ENCODE measurements at places on chromosomes 3 and 15.

DNA sequence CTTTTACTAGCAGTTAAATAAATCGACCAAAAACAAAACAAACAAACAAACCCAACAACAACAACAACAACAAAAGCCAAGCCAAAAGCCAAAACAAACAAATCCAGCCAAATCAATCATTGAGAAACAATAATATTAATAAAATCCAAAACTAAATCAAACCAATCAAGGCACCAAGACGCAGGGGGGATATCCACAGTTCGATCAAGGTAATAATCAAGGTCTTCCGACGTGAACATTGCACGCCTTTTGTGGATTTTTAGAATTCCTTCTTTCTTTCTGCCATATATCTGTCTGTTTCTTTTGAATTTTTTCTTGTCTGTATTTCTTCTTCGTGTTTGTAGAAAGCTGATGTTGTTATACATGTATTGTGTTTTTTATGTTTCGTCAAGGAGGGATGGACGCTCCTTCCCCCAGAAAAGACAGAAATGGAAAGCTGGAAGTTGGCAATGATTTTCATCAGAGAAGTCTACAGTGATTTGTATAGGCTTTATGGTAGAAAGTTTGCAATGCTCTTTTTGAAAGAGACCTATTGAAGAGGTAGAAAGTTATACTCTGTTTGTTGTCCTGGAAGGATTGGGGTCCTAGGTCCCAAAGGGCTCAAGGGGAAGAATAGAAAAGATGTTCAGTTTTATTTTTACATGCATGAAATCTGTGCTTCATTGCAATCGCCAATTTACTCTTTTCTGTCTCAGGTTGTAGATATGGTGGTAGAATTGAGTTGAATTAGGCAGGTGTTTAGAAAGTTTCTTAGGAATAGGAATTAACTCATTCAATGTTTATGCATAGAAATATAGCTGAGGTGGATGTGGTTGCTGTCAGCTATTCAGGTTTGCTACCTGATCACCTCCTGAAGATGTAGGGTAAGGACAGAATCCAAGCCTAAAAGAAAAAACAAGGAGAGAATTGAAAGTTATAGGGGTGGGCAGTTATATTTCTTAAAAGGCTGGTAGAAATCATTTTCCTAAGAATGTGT is 1.2 kb downstream of the ARPP21 start:
- no peak for DNase-seq

GRCh38 chr15:73608941-73609340 is 24.2 kb downstream of the NPTN start:
- no peak for DNase-seq

- peak; percentile 69 for DNase-seq
These were observed 2.0 kb downstream of the WNT5A start for GRCh38 chr3:55484801-55485791.

- DNase-seq, result no peak
These were observed 3.3 kb downstream of the COX17 start for GRCh38 chr3:119673875-119674274.

GRCh38 chr3:114454551-114455251 is 160.9 kb downstream of the TIGIT start:
- no peak for DNase-seq

- DNase-seq, result no peak
These were observed 132.4 kb downstream of the SNRK start for GRCh38 chr3:43418601-43419272.

- peak; percentile 38 for DNase-seq
These were observed 35.8 kb downstream of the SCG5 start for GRCh38 chr15:32677238-32677750.

DNA sequence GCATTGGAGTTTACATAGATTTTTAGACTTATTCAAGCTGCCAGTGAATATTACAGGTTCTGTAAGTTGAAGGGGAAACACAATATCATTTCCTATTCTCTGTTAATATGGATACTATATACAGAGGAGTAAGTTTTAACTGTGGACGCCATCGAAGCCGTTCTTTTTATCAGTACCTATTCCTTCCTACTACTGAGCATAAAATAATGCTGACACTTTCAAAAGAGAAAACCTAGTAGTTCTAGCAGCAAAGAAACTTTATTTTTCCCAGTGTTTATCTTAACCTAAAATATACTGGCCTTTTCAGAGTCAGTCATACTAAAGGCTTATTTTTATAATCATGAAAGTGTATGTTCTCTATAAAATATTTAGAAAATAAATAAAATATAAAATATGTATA is 14.2 kb downstream of the LRRC31 start:
- no peak for DNase-seq

DNA sequence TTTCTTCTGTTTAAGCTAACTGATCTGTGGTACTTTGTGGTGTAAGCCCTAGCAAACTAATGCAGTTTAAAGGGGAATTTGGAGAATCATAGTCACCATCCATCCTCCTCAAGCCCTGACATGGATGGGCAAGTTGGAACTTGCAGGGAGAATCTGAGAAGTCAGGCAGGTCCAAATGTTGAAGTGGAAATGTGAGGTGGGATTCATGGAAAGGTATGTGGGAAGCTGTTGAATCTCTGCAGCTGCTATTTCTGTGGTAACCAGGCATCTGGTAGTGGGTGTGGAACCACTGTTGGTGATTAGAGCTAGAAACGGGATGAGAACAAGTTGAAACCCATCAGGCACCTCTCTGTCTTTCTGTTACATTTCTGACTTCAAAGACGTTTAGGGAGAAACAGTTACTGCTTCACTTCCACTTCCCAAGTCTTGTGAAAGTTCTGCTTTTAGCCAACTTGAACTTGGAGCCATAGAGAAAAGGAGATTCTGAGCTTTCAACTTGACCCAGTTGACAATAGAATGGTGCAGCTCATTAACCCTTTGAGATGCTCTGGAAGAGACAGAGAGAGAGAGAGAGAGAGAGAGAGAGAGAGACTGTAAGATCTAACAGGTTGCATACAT is 38.1 kb upstream of the NMNAT3 start:
- no peak for DNase-seq

- DNase-seq, result no peak
These were observed 83.5 kb downstream of the MEGF11 start for GRCh38 chr15:66170042-66170441.

DNA sequence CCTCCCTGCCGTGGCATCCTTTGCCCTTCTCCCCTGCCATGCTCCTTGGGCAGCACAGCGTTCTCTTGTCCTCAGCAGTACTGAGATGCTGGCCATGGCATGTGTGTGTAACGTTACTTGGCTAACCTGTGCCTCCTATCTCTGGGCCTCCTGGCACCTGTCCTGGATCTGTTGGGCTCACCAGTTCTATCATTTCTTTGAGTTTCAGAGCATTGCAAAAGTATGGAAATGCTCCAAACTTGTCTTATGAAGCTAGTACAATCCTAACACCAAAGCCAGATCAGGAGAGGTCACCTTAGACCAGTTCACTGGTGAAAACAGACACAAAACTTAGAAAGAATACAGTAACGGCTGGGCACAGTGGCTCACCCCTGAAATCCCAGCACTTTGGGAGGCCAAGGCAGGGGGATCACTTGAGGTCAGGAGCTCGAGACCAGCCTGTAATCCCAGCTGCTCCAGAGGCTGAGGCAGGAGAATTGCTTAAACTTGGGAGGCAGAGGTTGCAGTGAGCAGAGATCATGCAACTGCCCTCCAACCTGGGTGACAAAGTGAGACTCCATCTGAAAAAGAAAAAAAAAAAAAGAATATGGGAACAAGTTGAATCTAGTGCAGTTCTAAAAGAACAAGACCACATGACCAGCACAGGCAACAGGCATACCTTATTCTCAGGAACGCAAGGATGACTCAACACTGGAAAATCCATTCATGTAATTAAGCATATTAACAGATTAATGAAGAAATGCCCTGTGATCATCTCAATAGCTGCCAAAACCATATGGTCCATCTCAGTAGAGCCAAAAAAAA is 62.4 kb upstream of the TRPM1 start:
- DNase-seq, result no peak

GRCh38 chr3:154062513-154062912 is 58.7 kb upstream of the ARHGEF26 start:
- DNase-seq, result no peak

GRCh38 chr3:176442326-176442725 is 755.0 kb downstream of the TBL1XR1 start:
- no peak for DNase-seq

DNA sequence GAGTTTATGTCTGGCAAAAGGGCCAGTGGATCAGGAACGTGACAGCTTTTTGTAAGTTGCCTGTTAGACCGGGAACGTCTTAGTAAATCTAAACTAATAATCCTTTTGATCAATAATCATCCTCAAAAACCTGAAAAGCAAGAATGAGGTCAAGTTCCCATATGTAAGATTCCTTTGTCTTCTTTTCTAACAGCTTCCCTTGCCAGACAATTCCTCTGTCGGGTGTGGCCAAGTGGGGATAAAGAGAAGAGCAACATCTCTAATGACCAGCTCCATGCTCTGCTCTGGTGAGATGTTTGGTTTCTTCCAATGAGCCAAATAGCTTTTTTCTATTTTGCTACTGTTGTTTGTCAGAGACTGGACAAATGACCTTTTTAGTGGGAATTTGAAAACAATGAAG is 19.8 kb downstream of the FANCD2OS start:
- no peak for DNase-seq

DNA sequence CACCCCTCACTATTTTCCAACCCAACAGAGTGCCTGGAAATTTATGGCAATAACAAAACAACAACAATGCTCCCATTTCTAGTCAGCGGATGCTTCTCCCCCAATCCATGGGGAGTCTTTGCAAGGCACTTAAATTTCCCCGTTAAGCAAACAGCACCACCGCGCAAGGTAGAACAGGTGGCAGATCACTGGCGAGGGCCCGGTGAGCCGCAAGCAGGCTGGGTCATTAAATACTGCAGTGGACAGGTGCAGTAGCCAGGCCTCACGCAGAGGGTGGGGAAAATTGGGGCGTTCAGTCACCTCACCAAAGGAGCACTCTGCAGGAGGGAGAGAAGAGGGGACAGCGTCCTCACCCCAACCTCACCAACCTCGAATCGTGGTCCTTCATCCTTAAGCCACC is 147.5 kb downstream of the NTRK3 start:
- DNase-seq, result no peak

GRCh38 chr15:53658827-53659555 is 100.5 kb downstream of the WDR72 start:
- no peak for DNase-seq

DNA sequence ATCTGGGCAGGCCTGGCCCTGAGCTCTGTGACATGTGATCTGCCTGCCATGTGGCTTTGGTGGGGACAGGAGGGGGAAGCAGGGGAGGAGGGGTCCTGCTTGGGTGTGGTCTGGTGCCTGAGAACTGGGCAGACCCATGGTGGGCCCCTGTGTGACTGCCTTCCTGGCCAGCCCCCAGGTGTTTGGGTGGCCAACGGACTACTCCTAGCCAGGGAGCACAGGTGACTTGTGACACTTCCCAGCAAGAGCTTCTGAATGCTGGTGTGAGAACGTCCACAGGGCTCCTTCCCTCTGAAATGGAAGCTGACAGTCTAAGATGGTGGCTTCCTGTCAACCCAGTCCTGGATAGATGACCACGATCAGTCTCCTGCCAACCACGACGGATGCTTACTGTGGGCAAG is 136.1 kb upstream of the MEF2A start:
- DNase-seq, result no peak

DNA sequence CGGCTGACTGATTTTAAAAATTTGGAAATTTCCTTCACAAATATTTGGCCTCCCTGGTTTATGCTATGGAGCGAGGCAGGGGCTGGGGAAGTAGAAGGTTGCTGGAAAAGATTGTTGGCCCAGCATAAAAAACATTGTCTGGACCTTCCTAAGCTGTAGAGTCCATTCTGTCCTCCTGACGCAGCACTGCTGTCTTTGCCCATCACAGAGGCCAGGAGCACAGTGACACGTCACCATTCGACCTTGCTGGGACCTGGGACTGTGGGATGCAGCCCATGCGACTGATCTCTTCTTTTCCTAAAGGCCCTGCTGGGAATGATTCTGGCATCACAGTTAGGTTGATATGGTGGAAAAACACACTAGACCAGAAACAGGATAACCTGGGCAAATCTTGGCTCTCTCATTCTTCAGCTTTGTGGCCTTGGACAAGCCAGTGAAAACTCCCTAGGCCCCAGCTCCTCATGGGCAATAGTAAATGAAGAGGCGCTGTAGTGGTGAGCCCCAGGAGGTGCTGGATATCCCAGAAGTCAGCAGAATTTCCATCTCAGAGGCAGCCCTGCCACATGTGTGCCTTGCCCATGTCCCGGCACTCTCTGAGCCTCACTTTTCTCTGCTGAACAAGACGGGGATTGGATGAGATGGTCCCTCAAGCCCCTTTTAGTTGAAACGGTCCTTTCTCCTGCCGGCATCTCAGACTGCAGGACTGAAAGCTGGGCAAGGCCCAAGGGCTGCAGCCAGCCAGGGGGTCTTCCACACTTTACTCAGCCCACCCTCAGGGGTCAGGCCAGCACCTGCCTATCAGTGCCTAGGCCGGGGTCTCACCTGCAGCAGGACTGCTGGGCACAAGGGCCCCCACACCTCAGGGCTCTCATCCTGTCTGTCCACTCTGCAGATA is 69.6 kb downstream of the SENP2 start:
- no peak for DNase-seq
